ENCODE measurements at places on chromosomes 11 and 22.

GRCh38 chr11:57266157-57266556 lies 29.1 kb upstream of the APLNR start:
- DNase-seq: no peak

GRCh38 chr22:27210111-27210730 lies 552.8 kb downstream of the MIAT start:
- no peak for DNase-seq

GRCh38 chr11:61935861-61936260 lies 14.3 kb upstream of the BEST1 start:
- no peak for DNase-seq

- peak; percentile 25 for DNase-seq
Observed at GRCh38 chr11:12909879-12910278, 99.2 kb upstream of the RASSF10 start.

DNA sequence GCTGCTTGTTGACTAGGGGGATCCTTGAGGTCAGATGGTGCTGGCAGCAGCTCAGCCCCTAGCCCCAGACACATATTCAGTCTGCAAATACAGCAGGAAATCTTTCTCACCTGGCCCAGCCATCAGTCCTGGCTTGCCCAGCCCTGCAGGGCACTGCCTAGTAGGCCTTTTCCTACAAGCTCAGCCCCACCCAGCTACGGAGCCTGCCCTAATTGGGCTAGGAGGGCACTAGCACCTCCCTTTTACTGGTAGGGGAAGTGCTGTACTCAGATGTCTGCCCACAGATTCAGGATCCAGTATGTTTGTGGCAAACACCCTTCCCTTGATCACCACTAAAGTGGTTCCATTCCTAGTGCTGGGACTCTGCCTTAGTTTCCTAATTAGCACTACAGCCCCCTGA lies 257.1 kb upstream of the CADM1 start:
- DNase-seq: no peak

- DNase-seq: peak; percentile 42
Observed at GRCh38 chr11:68312117-68312779, at the start of gene LRP5. TSS of gene LRP5 (plus strand) at chr11:68312591. CDS start at chr11:68312715, 124 bp downstream.

All from fibroblast of skin of abdomen (primary cell).